Neural progenitor cell (in vitro differentiated cells): ENCODE measurements at places on chromosomes 5 and 9.

- no peak for DNase-seq
These were observed 3.5 kb upstream of the ZNF366 start for GRCh38 chr5:72510610-72511181.

GRCh38 chr9:134231330-134231745, 67.0 kb upstream of the RNU6ATAC start:
- DNase-seq = no peak

DNA sequence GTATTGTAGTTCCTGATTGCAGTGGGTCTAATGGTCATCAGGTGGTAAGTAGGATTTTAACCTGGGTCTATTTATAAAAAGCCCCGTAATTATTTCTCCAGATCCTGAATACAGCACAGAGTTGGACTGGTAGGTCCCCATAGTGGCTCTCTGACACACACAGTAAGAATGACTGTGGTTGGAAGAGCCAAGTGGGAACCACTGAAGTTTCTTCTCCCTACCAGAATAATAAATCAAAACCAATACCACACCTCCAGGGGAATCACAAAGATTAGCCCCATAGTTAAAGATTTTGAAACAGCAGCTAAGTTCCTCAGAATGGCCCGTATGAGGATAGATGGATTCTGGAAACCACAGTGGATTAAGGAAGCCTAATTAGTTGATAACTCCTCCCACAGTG, 68.4 kb upstream of the ZFR start:
- DNase-seq = no peak

DNA sequence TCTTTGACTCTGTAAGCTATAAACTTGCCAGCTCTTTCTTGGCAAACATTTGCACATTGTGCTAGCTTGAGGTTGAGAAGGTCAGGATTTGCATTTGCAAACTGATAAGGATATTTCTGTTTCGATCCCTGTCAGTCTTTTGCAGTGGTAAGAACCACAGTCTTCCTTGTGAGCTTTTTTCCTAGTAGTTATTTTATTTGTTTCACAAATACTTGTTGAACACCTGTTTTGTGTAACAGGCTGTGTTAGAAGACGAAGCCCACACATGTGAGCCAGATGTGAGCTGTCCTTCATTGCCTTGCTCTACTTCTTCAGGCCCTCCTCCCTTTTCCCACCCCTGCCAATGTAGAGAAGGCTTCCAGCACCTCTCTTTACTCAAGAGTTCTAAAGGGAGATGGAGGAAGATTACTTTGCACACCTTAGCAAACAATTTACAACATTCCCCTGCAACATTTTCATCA, 327.0 kb upstream of the KLF4 start:
- no peak for DNase-seq

- DNase-seq = no peak
These were observed 399 bp downstream of the NDUFA2 start for GRCh38 chr5:140647042-140647419.

DNA sequence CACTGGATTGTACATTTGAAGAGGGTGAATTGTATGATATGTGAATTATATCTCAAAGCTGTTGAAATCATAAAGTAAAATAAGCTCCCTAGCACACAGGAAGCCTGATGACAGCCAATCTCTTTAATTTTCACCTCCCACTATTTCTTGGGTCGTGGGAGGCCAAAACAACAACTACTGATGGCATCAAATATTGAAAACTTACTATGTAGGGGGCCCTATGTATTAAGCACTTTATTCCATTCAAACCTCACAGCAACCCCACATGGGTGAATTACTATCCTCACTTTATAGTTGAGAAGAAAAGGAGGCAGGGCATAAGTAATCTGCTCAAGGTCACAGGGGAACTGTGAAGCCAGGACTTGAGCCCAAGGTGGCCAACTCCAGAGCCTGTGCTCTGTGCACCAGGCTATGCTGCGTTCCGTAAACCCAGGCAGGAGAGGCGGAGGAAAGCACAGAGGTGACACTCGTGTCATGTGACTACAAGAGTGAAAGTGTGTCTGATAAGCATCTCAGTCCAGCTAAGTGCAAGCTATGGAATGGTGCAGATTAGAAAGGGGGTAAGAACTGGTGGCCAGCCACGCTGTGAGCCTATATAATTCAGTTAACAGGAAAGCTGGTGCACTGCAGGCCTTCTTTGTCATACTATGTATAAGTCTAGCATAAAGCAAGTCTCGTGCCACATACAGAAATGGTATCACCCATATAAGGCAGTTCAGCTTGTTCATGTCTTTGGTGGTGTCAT, 221.0 kb downstream of the DCP2 start:
- no peak for DNase-seq

- DNase-seq = no peak
These were observed 469.0 kb downstream of the PDE4D start for GRCh38 chr5:59424515-59424914.

- no peak for DNase-seq
These were observed 84.7 kb upstream of the TBC1D2 start for GRCh38 chr9:98339987-98340800.

- peak; percentile 89 for DNase-seq
These were observed 97.7 kb upstream of the MVB12B start for GRCh38 chr9:126228781-126229444.
